ENCODE measurements at places on chromosomes 4 and X.

GRCh38 chrX:140767646-140768045, 58.1 kb downstream of the LINC00632 start:
- no peak for DNase-seq

GRCh38 chrX:151538190-151539122, 25.0 kb upstream of the PASD1 start:
- DNase-seq, result no peak

DNA sequence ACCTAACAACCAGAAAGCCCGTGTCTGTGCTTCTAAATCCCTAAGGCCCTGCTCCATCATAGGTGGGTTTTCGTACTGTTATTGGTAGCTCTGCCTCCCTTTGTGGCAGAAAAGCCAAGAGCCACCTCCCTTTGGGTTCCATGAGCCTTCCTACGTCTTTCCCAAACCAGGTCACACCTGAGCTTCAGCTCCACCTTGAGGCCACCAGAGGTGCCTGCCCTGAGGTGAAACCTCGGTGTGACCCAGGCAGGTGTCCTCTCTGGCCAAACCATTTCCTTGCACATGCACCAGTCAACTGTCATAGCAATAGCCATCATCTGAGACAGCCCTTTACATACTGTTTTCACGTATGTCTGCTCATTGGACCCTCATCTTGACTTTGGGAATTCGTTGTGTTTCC, 188.0 kb upstream of the RBPJ start:
- DNase-seq, result peak; percentile 7

DNA sequence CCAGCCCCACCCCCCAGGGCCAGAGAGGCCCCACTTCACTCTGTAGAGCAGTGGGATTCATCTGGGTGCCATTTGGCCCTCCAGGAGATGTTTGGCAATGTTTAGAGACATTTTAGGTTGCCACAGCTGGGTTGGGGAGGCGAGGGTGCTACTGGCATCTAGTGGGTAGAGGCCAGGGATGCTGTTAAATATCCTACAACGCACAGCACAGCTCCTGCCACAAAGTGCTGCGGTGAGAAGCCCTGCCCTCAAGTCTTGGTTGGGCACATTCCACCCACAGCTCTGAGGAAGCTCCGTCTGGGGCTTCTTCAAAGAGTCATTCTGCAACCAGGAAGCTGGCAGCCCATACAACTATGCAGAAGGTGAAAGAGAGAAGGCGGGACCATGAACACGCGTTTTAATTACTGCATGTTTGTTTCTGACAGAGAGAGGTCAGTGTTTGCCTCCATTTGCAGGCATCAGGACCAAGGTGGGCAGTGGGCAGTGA, 48.1 kb upstream of the FAM9C start:
- DNase-seq, result no peak

- DNase-seq, result no peak
Observed at GRCh38 chrX:24718771-24719170, 25.1 kb downstream of the POLA1 start.
